CD4-positive, alpha-beta T cell treated with Interferon gamma for 1 hour (primary cell): ENCODE measurements at places on chromosomes 3 and 15.

DNA sequence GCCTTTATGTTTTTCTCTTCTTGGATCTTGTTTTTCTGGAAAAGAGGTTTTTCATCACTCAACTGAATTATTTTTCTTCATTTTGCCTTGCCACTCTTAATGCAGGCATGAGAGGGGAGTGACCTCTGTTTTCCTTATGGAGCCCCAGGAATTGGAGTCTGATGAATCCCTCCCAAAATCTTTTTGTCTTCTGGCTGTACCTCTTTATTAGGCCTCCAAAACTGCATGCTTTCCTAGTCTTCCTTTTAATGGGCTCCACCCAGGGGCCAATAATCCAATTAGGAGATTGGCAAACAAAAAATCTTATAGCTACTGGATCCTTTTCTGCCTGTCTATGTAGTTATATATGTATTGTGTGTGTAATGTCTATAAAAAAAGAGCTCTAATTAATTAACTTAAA is 192.4 kb upstream of the PEX5L start:
- no peak for DNase-seq

- DNase-seq: no peak
Measured at GRCh38 chr3:153595186-153595815, 433.3 kb downstream of the RAP2B start.

DNA sequence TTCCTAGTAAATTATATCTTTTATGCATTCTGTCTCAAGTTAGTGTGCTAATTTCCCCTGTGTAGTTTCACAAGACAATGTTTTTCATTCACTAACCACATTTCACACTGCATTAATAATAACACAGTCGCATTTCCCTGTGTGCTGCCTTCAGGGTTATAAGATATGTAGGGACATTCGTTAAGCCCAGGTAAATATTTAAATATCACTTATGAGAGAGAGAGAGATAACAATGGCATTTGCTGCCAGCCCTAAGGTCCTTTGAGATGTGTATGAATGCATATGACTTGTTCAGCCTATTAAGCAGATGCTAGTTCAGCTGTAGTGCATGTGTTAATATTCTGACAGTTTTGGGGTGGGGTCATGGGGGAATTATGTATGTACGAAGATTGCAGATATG is 876.7 kb downstream of the NAALADL2 start:
- no peak for DNase-seq

DNA sequence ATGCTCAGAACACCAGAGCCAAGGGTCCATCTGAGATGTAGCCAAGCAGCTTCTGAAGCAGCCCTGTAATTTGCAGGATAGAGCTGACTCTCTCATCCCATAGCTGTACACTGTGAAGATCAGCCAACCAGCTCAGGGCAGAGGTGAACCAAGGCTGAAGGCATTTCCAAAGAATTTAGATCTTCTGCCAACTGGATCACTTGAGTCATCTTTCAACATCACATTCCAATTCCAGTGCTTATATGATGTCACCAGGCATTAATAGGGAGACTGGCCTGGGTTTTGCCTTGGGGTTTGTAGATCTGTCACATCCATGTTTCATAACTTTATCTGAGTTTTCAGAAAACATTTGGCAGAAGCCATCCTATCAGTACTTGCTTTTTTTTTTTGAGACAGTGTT is 98.2 kb downstream of the NR2F2 start:
- DNase-seq: no peak

DNA sequence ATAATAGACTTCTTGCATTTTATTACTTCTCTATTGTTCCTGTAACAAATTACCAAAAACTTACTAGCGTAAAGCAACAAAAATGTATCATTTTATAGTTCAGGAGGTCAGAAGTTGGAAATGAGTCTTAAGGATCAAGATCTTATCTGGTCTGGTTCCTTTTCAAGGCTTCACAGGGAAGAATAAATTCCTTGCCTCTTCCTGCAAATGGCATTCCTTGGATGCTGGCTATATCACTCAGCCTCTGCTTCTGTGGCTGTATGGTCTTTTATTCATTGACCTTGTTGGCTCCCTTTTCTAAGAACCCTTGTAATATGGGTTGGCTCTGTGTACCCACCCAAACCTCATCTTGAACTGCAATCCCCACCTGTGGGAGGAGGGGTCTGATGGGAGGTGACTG is 478.4 kb upstream of the THBS1 start:
- DNase-seq: no peak

DNA sequence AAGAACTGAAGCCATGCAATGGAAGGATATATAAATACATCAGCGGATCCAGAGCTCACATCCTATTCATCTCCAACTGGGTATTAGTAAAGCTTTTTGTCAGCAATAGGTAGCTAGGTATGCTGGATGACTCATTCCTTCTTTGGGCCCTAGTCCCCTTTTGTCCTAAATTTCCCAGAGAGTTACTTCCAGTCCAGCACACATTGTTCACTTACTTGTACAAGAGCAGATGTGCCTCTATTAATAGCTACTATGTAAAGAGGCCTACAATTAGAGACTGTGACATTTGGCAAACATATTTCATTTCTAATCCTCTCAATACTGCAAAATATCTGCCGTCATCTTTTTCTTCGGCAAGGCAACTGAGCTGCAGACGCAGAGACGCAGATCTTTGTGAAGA is 1.7 kb upstream of the SLC4A7 start:
- no peak for DNase-seq
